ENCODE measurements at places on chromosomes 13 and 19.

GRCh38 chr19:48421548-48421947 is 24.2 kb upstream of the GRWD1 start:
- DNase-seq: no peak

DNA sequence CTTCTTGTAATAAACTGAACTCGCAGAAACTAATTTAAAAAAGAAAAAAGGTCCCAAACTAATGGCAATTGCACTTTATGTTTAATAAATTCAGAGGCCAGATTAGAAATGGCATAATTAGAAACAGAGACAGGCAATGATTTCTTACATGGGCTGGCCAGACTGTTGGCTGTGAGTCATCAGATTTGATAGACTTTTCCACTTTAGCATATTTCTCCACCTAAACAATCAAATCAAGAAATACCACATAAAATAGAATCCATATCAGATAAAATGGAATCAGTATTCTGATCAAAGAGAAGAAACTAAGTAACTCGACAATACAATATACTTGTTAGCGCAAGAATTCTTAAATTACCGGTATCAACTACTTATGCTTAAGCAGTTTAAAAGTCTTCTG is 29.0 kb downstream of the EXOSC8 start:
- DNase-seq: no peak

- peak; percentile 22 for DNase-seq
Observed at GRCh38 chr19:51688671-51689571, 4.2 kb upstream of the SPACA6 start.

- DNase-seq: no peak
Observed at GRCh38 chr13:84279166-84279565, 396.9 kb upstream of the SLITRK1 start.

GRCh38 chr19:36719687-36720556 is 32.5 kb downstream of the ZNF567 start:
- DNase-seq: no peak

GRCh38 chr19:42176649-42176989 is 40.9 kb downstream of the DEDD2 start:
- DNase-seq: no peak

All from CD4-positive, alpha-beta T cell treated with Interferon alpha-2 for 1 hour (primary cell).